ENCODE measurements at places on chromosomes 2 and 18. TPM values are rescaled to one million over a fixed set of nuclear protein-coding genes. Genes with fewer than 3 reads are reported as not detected.

DNA sequence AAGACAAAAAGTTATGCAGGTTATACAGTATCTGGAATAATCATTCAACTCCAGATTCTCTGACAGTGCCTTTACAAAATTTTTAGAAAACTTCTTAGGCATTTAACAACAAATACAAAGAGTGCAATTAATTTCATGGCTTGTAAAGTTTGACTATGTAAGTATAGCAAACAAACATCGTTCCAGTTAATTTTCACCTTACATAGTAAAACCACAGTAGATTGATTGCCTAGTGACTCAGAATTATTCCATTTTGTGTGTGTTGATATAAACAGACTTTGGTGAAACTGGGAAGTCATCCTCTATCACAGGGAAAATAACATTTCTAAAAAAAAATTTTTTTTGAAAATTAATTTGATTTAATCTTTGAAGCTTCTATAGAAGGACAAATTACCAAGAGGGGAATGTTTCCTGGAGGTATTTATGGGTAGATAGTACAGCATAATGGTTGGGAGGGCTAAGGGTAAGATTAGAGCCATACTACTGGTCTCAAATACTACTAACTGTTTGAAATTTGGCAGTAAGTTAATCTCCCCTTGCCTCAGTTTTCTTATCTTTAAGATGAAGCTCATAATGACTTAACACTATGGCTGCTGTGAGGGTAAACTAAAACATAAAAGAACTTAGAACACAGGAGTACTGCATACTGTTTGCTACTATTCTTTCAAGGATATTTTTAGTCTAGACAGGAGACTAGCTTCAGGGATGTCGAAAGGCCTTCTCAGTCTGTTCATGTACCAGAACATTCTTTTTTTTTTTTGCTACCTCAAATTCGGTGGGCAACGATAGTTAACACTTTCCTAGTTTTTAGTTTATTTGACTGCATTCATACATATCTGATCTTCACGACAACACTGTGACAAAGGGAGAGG, 19.6 kb downstream of the NDUFAF7 start:
- peaks cover 59% of the 10 kb centered on the region for H3K36me3 ChIP-seq
- no peak overlapping the region for H3K4me3 ChIP-seq
- no peaks in the 10 kb centered on the region for H3K27me3 ChIP-seq
- DNase-seq: peak; percentile 19
- H3K4me1 ChIP-seq: no peaks in the 10 kb centered on the region

DNA sequence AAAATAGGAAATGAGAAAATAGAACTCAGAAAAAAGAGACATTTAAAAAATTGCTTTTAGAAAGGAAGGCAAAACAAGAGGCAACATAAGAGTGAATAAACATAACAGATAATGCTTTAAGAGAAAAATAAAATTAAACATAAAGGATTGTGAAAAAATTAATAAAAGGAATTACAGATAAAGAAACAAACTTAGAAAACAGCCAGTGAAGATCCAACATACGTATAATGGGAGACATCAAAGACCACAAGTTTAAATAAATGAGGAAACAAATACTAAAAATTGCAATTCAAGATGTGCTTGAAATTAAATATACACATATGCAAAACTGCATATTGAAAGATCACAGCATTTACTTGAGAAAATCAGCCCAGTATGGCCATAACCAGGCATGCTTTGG, 448.9 kb downstream of the NBAS start:
- H3K27ac ChIP-seq: no peak overlapping the region
- no peaks in the 10 kb centered on the region for H3K4me1 ChIP-seq
- no peak overlapping the region for H3K4me3 ChIP-seq
- H3K36me3 ChIP-seq: no peaks in the 10 kb centered on the region
- DNase-seq: peak; percentile 47
- H3K27me3 ChIP-seq: no peaks in the 10 kb centered on the region

GRCh38 chr2:60411295-60411694, 142.2 kb downstream of the BCL11A start:
- H3K4me1 ChIP-seq: peaks cover 2% of the 10 kb centered on the region
- H3K36me3 ChIP-seq: no peaks in the 10 kb centered on the region
- H3K27ac ChIP-seq: no peak overlapping the region
- H3K27me3 ChIP-seq: no peaks in the 10 kb centered on the region
- DNase-seq: peak; percentile 4

DNA sequence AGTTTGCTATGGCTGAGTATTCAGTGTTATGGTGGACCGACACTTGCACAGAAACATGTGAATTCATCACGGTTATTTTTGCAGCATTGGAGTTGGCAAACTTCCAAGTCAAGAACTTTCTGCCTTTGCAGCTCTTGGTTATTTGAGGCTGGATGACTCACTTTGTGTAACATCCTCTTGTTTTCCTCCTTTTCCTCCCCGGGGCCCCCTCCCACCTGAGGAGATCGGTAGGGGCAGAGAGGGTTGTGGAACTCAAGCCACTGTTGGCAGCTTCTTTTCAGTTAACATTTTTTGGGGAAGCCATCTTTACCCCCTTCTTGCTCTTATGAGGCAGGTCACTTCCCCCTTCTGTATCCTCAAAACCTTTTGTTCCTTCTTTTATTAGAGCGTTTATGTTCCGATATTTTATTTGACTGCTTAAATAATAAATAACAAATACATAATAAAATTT, 48.6 kb downstream of the DDX1 start:
- peak; percentile 76 for DNase-seq
- peaks cover 4% of the 10 kb centered on the region for H3K36me3 ChIP-seq
- no peak overlapping the region for H3K27ac ChIP-seq
- H3K27me3 ChIP-seq: no peaks in the 10 kb centered on the region

Gene LINC00305
- not detected for total RNA-seq

All from astrocyte (in vitro differentiated cells and primary cell).